ENCODE measurements at places on chromosomes 16 and 17.

DNA sequence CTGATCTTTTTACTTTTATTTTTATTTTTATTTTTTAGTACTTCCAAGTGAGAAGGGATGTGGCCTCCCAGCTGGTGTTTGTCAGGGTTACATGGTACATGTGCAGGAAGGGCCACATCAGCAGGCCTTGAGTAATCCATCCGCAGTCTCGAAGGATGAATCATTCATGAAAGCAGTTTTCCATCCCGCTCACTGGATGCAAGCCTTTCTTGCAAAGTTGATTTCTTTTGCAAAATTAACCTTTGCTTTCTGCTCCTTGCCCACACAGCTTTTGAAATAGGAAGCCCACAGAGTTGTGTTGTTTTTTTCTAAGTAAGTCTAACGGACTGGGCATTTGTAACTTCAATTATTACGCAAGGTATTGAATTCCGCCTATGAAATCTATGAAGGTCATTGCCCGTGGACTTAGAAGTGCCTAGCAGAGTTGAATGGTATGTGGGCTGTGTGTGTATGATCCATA is 157.4 kb downstream of the PRKCA start:
- no peak for DNase-seq

DNA sequence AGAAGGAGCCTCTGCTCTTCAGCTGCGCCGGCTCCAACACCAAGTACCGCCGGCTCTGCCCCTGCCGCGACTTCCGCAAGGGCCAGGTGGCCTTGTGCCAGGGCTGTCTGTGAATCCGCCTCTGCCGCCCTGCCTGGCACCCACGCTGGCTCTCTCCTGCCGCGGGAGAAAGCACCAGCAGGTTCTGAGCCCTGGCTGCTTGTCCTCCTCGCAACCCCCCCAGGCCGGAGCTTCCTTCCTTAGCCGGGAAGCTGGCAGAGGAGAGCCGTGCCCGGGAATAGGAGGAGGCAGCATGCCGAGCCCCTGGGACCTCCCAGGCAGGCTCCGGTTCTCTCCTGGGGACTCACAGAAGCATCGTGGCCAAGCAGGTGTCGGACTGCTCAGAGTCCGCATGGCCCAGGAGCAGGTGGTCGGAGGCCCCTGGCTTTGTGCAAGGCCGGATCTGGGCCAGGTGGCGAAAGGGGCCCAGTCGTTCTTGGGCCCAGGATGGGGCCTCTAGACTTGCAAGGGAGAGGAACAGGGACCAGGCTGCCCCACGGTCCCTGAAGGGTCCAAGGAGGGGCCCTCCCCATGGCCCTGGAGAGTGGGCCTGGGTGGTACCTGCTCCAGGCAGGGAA is 80.6 kb downstream of the MGAT5B start:
- no peak for DNase-seq

DNA sequence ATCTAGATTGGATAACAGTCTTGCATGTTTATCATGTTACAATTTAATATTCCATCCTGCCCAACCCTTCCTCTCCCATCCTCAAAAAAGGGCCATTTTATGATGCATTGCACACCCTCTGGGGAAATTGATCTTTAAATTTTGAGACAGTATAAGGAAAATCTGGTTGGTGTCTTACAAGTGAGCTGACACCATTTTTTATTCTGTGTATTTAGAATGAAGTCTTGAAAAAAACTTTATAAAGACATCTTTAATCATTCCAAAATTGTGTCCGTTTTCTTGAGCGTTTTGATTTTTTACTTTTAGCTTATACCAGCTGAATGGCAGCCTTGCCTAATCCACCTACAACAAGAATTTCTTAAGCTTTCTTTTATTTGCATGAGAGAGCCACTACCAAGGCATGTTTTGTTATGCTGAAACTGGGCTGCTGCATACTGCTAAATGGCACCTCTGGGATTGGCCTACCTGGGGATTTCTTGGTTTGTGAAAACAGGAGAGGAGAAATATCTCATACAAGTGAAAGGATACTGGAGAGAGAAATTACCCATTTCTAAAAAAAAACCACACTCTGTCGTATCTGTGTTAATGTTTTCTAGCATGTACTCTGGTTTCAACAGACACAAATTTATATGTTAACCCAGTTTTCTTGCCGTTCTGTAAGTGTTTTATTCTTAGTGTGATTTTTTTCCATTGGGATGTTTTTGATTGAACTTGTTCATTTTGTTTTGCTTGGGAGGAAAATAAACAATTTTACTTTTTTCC is 52.2 kb downstream of the TUBD1 start:
- DNase-seq: no peak

DNA sequence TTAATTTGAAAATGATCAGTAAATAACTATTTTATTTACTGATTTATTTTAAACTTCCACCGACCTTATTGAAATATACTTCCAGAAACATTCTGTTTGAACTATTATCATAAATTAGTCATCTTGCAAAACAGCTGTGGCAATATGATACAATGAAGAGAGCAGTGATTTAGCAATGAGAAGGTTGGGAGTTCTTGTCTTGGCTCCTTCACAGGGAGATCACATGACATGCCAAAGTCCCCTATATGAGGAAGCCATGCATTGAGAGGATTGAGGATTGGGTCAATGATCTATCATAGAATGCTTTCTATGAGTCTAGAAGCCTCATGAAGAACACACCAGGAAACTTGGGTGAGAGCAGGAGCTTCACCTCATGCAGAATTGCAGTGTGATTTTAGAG is 222.7 kb downstream of the LGALS9B start:
- DNase-seq: no peak

- no peak for DNase-seq
Observed at GRCh38 chr17:71681427-71682173, 439.2 kb upstream of the SOX9 start.

DNA sequence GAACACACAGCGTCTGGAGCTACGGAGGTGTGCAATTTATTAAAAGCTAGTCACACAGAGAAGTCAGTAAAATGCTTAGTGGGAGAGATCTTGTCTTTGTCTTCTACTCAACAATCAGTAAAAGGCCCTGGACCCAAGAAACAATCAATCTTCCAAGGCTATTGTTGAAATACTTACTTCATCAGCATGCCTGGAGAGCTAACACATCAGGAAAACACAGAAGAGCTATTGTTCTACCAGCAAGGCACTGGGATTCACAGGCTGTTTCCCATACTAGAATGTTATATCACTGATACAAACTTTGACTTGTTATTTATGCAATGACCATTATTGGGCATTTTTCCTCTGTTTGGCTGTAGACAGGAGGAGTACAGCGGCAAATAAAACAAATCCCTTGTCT is 247.8 kb upstream of the ERCC4 start:
- DNase-seq: no peak

GRCh38 chr16:84461413-84462295 is 42.8 kb downstream of the MEAK7 start:
- no peak for DNase-seq

- DNase-seq: no peak
Observed at GRCh38 chr17:80813318-80813717, 178.3 kb upstream of the CHMP6 start.

GRCh38 chr17:74467221-74467951 is 952 bp downstream of the CD300A start:
- no peak for DNase-seq

Measured in stimulated activated CD8-positive, alpha-beta memory T cell treated with anti-CD3 and anti-CD28 coated beads, Interleukin-7, amount 100 ng/mL, for 24 hours (primary cell).